ENCODE measurements at places on chromosomes 6 and 20. TPM values are rescaled to one million over a fixed set of nuclear protein-coding genes. Genes with fewer than 3 reads are reported as not detected.

LGSN gene
- 0.52 TPM for polyA plus RNA-seq

C6orf132 gene
- polyA plus RNA-seq = 5.2 TPM

GPR63 gene
- polyA plus RNA-seq = 3.4 TPM

RBM24 gene
- 1.6 TPM for polyA plus RNA-seq

PSORS1C2 gene
- polyA plus RNA-seq = 0.14 TPM

RAB32 gene
- polyA plus RNA-seq = 25.4 TPM

TMEM244 gene
- not detected for polyA plus RNA-seq

NUS1 gene
- 50.0 TPM for polyA plus RNA-seq

NUP153 gene
- polyA plus RNA-seq = 62.1 TPM

ZSWIM3 gene
- 5.5 TPM for polyA plus RNA-seq

PLEKHG1 gene
- 43.5 TPM for polyA plus RNA-seq

SSTR4 gene
- polyA plus RNA-seq = not detected

TRIM39 gene
- 14.2 TPM for polyA plus RNA-seq

SNTA1 gene
- 12.0 TPM for polyA plus RNA-seq

SEMG2 gene
- polyA plus RNA-seq = not detected

HEY2 gene
- 7.3 TPM for polyA plus RNA-seq

DYNLT2 gene
- polyA plus RNA-seq = 9.6 TPM

GZF1 gene
- 15.5 TPM for polyA plus RNA-seq

FKBP1A gene
- 371 TPM for polyA plus RNA-seq

TRIM10 gene
- 0.68 TPM for polyA plus RNA-seq

SMLR1 gene
- polyA plus RNA-seq = 3.1 TPM

LRRC1 gene
- 27.2 TPM for polyA plus RNA-seq

SIRPA gene
- polyA plus RNA-seq = 27.9 TPM

BPI gene
- polyA plus RNA-seq = 1.4 TPM

PREP gene
- polyA plus RNA-seq = 34.5 TPM

PRR18 gene
- 0.27 TPM for polyA plus RNA-seq

NRSN1 gene
- polyA plus RNA-seq = 1.5 TPM

COX4I2 gene
- polyA plus RNA-seq = 2.8 TPM

PDE10A gene
- polyA plus RNA-seq = 27.7 TPM

PNISR gene
- 329 TPM for polyA plus RNA-seq

Measured in renal cortex interstitium (tissue), 15 donors.